ENCODE measurements at places on chromosomes 2 and 18.

DNA sequence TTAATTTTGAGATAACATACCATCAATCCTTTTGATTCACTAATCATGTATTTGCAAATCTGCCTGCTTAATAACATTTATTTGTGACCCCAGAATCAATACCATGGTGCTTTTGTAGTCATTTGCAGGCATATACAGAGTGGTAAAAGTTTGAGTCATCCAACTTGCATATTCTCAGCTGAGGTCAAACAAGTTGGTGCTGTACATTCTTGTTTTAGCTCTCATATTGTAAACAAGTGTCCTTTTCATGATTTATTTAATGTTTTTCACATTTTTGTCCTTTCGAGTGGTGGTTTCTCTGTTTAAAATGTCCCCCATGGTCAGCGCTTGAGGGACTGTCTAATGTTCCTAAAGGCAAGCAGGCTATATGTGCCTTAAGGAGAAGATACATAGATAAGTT lies 17.5 kb downstream of the RAB27B start:
- DNase-seq, result no peak

GRCh38 chr2:28433935-28434599 lies 41.4 kb downstream of the FOSL2 start:
- no peak for DNase-seq

GRCh38 chr2:230447036-230447435 lies 31.0 kb downstream of the SP100 start:
- no peak for DNase-seq

- DNase-seq, result no peak
Measured at GRCh38 chr2:68839260-68839833, 31.9 kb downstream of the BMP10 start.

DNA sequence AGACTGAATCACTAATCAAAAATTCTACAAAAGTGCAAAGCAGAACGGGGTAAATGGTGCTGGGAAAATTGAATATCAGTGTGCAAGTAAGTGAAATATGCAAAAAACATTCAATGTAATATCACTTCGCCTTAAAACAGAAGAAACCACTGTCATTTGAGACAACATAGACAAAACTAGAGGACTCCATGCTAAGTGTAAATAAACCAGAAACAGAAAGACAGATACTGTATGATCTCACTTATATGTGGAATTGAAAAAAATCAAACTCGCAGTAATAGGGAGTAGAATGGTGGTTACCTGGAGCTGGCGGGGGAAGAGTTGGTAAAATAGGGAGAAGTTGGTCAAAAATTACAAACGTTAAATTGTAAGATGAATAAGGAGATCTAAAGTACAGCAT lies 1420.0 kb upstream of the CDH2 start:
- no peak for DNase-seq

GRCh38 chr2:217977840-217978535 lies 24.8 kb downstream of the TNS1 start:
- no peak for DNase-seq

DNA sequence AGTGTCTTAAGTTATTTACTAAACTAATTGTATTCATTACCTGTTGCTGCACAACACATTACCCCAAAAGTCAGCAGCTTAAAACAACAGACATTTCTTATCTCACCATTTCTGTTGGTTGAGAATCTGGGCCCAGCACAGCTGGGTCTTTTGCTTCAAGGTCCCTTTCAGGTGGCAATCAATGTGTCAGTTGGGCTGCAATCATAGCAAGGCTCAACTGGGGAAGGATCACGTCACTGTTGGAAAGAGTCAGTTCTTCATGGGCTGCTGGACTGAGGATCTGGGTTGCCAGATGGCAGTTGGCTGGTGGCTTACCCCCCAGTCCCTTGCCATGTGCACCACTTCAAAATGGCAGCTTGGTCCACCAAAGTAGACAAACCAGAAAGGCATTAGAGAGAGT lies 261.2 kb downstream of the SUCLG1 start:
- DNase-seq, result no peak

- DNase-seq, result no peak
Measured at GRCh38 chr2:142914507-142915313, 37.2 kb downstream of the KYNU start.

Data from stimulated activated CD8-positive, alpha-beta memory T cell treated with anti-CD3 and anti-CD28 coated beads, Interleukin-7, amount 100 ng/mL, for 4 hours (primary cell).